Jurkat, Clone E6-1 (cell line): ENCODE measurements at places on chromosomes 3 and 15.

- DNase-seq, result peak; percentile 46
Measured at GRCh38 chr3:30199096-30199759, 407.2 kb upstream of the TGFBR2 start.

GRCh38 chr3:110210086-110210660 is 861.4 kb upstream of the NECTIN3 start:
- DNase-seq, result no peak

DNA sequence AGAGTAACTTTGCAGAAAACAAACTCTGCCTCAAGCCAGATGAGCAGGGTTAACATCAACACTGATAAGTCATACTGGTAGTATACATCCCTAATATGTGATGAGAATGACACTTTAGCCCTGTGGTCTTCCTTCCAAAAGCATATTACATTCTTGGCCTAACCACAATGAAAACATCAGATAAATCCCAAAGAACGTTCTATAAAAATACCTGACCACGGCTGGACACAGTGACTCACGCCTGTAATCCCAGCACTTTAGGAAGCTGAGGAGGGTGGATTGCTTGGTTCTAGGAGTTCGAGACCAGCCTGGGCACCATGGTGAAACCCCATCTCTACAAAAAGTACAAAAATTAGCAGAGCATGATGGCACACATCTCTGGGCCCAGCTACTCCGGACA is 4.7 kb downstream of the TMCC1 start:
- DNase-seq, result no peak

DNA sequence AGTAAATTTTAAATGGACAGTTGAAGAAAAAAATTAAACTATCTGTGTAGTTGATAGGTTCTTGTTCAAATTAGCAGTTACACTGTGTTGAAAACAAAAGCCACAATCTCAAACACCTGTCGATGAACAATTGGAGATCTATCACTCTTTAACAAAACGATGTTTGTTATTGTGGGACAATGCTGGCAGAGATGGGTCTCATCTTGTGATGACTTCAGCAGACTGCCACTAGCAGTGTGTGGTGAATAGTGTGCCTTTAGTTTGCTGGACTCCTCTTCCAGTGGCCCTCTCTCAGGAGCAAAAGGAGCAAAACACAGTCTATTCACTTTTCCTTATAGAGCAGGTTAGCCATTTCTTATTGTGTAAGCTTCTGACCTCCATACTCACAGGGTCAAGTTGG is 14.7 kb upstream of the TRIM59 start:
- no peak for DNase-seq

- no peak for DNase-seq
Measured at GRCh38 chr3:53846134-53846850, at the start of the genes CHDH and IL17RB. CHDH (minus strand) TSS chr3:53846419; CDS start chr3:53824008, 22,411 bp downstream. IL17RB (plus strand) TSS chr3:53846568; CDS start chr3:53846589, 21 bp downstream.

GRCh38 chr15:59237924-59238331 is 31.3 kb downstream of the LDHAL6B start:
- no peak for DNase-seq

- DNase-seq, result no peak
Measured at GRCh38 chr3:138023754-138024153, 13.8 kb downstream of the CLDN18 start.

DNA sequence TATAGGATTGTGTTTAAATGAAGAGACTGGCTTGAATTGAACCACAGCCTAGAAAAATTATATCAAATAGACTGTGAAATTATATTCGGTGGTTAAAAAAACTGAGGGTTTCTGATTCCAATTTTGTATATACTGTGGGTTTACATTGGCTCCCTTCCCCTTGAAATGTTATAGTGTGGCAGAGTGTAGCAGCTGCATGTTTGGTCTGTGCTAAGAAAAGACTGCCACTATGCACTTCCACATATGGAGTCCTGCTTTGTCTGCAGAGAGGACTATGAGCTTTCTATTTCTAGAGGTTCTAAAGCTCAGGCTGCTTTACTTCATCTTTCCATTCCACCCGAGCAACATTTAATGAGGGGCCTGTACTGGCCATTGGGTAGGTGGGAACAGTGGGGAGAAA is 112.3 kb downstream of the P3H2 start:
- DNase-seq, result no peak

- no peak for DNase-seq
Measured at GRCh38 chr3:31232055-31233025, 300.4 kb upstream of the STT3B start.

DNA sequence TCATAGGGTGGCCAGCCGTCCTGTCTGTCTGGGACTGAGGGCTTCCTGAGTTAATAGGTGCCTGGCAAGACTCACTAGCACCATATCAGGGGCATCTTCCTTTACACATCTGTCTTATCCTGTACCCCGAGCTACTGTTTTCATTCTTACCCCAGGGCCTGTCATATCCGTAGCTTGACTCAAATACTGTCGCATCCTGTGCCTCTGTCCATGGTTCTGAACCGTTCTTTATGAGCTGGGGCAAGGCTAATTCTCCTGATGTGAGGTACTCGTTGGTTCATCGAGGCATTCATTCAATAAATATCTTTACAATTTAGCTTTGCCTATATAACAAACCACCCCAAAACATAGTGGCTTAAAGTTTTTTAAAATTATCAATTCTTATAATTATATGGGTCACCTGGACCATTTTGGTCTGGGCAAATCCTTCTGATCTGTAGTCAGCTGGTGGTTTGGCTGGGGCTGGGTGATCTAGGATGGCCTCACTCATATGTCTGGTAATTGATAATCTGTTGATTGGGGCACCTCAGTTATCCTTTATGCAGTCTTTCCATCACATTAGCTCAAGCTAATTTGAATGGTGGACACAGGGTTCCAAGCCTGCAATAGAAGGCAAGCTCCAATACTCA is 121.2 kb downstream of the TLE3 start:
- peak; percentile 69 for DNase-seq

DNA sequence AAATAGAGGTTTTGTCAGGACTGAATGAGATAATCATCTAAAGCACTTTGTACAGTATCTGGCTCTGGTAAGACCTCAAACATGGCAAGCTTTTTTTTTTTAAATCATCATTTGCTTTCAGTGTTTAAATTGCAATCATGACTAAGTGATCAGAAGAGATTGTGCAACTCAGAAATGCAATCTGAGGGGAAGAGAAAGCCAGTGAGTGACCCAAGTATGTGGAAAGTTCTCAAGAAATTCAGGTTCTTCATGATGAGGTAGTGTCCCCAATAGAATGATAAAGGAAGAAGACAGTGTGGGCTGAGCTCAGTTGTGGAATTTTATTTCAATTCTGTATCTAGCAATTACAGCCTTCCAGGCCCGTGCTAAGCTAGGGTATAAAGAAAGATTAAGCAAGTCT is 132.2 kb upstream of the TBC1D5 start:
- no peak for DNase-seq

GRCh38 chr15:72227192-72227586 is 3.8 kb downstream of the PKM start:
- DNase-seq, result no peak

GRCh38 chr3:177179281-177180067 is 17.8 kb downstream of the TBL1XR1 start:
- no peak for DNase-seq

DNA sequence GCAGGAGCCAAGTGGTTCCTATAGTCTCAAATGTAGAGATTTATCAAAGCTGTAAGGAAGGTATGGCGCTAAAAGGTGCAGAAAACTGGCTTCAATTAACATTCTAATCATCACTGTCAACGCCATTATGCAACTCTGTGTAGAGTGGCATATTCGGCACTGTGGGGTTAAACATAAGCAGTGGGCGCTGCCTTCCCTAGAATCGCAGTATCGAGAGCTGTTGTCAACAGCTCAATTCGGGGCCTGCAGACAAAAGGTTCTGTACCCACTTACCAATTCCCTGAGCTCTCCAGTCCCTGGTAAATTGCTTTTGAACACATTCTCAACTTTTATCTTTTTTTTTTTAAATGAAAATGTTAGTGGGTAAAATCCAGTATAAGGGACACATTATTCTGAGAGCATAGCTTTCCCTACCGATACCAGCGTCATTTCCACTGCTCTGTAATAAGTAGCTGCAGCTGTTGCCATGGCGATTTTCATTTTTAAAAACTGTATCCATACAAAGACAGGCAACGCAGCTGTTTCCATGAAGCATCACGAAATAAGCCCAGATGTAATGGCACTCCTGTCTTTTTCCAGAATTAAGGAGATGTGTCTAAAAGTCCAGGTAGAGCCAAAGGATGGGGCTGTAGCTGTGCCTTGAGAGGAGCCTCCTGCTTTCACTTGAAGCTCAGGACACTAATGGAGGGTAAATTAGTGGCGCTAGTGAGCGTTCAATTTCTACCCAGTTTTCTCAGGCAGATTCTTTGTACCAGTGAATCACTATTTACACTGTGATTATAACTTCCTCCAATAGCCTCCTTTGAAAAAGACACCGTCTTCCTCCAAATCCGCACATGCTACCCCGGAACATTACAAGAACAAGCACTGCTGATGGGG is 250.3 kb downstream of the SLC9A9 start:
- DNase-seq, result no peak

GRCh38 chr3:32401556-32402081 is 10.0 kb downstream of the CMTM7 start:
- no peak for DNase-seq

DNA sequence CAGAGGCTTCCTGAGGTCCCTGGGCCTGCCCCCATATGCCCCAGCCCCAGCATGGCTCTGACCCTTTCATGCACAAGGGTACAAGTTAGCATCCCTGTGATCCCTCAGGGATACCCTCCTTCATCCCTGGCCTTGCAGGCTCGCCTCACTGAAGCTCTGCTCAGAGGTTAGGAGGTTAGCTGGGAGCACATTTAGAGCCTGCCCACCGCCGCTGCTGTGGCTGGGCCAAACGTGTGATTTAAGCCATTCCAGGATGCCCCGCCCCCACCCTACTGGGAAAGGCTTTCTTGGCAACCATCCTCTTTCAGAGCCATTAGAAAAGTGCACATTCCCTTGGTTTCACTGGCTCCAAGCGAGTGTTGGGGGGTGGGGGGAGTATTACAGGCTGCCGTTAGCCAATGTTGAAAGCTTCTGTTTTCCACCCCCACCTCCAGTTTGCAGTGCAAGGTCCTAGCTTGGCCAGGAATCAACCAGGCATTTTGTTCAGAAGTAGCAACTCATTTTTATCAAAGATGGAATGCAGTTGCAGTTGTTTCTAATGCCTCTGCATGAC is 6.3 kb upstream of the HES1 start:
- no peak for DNase-seq

- no peak for DNase-seq
Measured at GRCh38 chr15:60798821-60799220, 319.9 kb upstream of the ICE2 start.

DNA sequence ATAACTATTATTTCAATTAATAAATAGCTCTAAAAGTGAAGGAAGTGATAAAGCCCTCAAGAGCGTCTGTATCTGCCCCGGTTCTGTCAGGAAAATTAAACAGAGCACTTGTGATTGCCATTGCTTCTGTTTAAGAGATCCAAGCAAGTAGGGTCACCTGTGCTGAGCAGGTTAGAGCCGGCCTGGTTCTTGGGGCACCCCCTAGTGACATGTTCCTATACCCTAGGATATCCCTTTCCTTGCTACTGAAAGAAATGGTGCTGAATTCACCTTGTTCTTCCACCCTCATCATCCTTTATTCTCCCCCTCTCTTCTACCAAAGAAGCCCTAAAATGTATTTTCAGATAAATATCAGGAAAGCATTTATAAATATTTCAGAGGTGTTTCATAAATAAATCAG is 323.5 kb downstream of the RORA start:
- no peak for DNase-seq

- DNase-seq, result peak; percentile 69
Measured at GRCh38 chr3:186219211-186219638, 110.3 kb upstream of the ETV5 start.

DNA sequence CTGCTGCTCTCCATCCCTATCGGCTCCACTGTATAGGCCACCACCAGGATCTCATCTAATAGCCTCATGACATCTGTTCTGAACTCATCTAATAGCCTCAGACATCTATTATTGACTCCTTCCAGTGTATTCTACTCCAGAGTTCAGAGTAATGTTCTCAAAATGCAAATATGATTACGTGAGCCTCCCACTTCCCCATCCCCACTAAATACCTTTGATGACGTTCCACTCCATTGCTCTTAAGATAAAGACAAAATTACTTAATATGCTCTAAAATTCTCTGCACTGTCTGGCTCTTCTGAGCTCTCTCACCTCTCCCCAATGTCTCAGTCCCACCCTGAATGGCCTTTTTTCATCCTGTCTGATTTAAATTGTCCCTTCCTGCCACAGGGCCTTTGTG is 94.7 kb downstream of the SAMMSON start:
- no peak for DNase-seq

GRCh38 chr3:116591236-116591635 is 118.3 kb upstream of the TUSC7 start:
- no peak for DNase-seq

GRCh38 chr3:9102240-9102981 is 139.1 kb upstream of the RAD18 start:
- DNase-seq, result no peak

DNA sequence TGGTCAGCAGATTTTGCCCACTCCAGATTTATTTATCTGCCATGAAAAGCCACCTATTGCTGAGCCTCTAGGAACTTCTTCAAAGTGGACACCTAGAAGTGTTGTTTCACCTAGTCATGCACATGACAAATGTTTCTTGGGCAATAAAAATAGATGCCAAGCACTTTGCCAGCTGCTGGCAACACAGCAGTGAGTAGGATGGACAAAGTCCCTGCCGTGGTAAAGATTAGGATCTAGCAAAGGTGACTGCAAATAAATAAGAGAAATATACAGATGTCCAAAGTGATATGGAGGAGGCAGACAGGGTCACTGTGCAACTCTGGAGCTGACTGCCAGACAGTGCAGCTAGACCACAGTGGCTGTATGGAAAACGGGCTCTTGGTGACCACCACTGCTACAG is 137.9 kb downstream of the SUCLG2 start:
- no peak for DNase-seq

- DNase-seq, result no peak
Measured at GRCh38 chr15:83516935-83517334, 69.8 kb downstream of the SH3GL3 start.

DNA sequence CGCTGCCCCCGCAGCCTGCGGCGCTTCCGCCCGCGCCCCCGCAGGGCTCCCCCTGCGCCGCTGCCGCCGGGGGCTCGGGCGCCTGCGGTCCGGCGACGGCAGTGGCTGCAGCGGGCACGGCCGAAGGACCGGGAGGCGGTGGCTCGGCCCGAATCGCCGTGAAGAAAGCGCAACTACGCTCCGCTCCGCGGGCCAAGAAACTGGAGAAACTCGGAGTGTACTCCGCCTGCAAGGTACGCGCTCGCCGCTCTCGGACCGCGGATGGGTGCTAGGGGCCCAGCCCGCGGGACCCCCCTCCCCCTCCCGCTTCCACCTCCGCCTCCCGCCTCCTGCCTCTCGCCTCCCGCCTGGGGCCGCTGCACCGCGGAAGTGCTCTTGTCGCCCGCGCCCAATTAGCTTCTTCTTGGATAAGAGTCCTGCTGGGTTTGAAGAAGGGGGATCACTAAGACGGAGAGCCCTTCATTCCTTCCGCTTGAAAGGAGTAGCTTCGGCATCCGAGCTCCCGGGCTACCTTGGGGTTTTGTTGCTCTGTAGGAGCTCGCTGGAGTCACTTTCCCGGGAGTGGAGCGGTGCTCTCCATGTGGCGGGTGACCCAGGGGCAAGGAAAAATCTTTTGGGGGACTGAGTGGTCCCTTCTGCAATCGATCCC is 426 bp downstream of the KAT2B start:
- DNase-seq, result peak; percentile 50
